ENCODE measurements at places on chromosomes 4 and X.

DNA sequence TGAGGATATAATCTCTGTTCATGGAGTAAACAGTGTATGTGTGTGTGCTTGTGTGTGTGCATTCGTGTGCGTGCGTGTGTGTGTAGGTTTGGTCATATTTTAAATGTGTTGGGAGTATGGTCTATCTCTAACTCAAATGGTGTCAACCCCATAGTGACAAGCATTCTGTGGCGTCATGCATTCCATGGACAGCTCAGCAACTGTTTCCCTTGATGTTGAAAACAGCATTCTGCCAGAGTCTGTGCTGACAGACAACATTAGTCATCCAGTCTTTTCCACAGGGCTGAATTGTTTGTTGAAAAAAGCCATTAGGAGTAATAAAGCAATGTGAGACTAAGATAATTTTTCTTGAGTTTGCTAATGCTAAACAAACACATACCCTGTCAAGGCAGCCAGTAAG is 706.6 kb downstream of the PCDH19 start:
- no peak for DNase-seq

- no peak for DNase-seq
Measured at GRCh38 chr4:77710059-77710458, 104.4 kb downstream of the CXCL13 start.

DNA sequence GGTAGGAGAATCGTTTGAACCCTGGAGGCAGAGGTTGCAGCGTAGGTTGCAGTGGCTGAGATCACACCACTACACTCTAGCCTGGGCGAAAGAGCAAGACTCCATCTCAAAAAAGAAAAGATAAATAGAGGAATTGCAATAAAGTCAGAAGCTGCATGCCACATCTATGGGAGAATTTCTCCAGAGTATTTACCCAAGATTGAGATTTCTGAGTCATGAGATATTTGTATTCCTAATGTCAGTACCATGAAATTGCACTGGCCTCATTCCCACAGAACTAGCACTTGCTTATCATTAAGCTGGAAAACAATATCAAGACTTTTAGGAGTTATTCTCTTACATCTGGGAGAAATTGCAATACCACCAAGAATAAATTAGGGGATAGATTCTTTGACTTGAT is 37.4 kb downstream of the ASIC5 start:
- no peak for DNase-seq

DNA sequence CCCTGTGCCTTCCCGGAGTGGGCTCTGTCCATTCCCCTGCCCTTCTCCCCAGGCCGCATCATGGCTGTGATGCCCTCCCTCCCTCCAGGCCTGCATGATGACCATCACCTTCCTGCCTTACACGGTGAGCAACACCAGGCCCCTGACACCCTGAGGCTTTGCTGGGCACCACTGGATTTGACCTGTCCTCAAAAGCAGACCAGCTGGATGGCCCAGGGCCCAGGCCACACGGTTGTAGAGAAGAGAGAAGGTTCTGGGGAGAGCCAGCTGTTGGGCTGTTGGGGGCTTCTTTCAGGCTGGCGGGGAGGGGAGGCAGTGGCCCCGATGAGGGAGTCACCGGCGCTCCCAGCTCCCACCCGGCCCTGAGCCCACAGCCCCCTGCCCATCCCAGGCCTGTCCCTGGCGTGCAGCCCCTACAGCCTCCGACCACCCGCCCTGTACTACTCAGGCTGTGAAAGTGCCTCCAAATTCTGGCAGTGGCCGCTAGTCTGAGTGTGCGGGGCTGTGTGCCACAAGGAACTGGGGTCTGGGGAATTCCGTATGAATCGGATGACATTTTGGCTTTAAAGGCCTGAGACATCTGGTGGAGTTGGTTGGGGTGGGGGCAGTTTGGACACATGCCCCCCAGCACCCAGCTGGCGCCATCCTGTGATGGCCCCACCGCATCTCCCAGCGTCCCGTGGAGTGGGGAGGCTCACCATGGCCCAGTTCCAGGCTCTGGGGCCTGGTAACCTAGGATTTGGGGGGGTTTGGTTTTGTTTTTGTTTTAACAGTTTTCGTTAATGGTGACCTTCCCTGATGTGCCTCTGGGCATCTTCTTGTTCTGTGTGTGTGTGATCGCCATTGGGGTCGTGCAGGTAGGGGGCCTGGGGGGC is 19.6 kb downstream of the TMEM175 start:
- no peak for DNase-seq

- no peak for DNase-seq
Measured at GRCh38 chr4:60737858-60738257, 462.3 kb upstream of the ADGRL3 start.

DNA sequence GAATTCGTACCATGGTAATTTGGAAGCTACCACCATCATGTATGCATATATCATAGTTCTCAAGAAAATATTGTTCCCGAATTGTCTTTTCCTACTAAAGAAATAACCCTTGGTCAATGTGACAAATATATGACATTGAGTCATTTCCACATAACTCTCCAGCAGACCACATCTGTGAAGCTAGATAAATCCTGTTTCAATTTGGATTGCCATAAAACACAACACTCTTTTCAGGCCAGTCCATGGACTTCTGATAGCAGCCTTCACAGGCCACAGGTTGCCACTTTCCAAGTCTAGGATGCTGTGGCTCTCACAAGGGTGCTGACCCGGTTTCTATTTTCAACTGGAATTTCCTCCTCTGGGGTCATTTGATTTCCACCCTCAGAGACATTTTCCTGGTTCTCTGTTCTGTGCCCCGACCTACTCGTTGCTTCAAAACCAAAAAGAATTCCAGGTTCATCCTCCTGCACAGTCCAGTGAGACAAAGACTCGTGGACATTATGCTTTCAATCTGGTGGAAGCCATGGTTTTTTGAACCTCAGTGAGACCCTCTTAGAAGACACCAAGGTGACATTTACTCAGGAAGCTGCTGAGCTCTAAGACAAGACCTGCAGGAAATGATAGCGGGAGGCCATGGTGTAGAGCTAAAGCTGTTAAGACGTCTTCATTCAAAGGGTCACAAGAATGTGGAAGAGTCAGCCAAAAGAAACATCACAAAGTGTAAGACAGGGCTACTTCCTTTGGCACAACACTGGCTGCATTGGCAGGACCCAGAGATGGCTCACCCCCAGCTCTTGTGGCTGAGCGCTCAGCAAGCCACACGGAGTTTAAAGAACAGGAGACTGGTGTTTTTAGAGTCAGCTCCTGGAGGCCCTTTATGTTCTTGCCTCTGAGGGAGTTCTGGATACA is 119.8 kb downstream of the AMELX start:
- DNase-seq = no peak

GRCh38 chrX:19334945-19335626 is 8.6 kb upstream of the PDHA1 start:
- no peak for DNase-seq

- DNase-seq = no peak
Measured at GRCh38 chrX:31706466-31706865, 634.6 kb upstream of the FTHL17 start.

DNA sequence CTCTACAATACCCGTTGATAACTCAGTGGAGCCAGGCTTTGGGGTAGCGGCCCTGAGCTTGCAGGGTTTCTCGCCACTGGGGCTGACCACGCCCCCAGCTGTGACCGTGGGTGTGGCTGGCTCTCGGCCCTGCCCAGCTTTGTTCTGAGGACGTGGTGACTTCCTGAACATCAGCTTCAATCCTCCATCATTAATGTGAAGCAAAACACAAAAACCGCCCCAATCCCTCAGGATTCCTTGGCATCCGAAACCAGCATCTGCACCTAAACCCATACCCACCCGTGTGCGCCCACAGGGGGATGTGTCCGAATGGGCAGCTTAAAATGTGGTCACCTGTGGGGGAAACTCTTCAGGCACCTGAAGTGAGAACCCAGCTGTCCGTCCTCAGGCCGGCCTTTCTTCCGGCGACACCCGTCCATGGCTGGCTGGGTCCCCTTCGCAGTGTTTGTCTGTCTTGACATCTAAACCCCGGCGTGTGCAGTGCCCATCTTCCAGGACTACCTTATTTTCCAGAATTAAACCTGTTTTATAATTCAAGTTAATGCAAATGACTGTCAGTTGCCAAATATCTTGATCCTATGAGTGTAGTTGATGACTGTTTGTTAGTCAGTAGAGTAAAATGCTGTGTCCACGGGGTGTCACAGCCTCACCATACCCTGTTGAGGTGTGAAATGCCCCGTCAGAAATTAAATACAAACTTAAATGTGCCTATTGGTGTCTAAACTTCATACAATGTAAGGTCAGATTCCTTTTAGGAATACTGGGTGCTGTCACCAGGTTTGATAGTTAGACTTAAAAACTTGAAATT is 27.3 kb downstream of the NELFA start:
- no peak for DNase-seq

DNA sequence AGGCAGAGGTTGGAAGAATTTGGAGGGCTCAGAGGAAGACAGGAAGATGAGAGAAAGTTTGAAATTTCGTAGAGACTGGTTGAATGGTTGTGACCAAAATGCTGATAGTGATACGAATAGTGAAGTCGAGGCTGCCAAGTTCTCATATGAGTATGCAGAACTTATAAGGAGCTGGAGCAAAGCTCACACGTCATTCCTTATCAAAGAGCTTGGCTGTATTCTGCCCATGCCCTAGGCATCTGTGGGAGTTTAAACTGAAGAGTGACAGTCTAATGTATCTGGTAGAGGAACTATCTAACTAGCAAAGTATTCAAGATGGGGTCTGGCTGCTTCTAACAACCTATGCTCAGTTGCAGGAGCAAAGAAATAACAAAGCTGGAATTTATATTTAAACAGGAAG is 102.1 kb downstream of the PCDH18 start:
- DNase-seq = no peak

DNA sequence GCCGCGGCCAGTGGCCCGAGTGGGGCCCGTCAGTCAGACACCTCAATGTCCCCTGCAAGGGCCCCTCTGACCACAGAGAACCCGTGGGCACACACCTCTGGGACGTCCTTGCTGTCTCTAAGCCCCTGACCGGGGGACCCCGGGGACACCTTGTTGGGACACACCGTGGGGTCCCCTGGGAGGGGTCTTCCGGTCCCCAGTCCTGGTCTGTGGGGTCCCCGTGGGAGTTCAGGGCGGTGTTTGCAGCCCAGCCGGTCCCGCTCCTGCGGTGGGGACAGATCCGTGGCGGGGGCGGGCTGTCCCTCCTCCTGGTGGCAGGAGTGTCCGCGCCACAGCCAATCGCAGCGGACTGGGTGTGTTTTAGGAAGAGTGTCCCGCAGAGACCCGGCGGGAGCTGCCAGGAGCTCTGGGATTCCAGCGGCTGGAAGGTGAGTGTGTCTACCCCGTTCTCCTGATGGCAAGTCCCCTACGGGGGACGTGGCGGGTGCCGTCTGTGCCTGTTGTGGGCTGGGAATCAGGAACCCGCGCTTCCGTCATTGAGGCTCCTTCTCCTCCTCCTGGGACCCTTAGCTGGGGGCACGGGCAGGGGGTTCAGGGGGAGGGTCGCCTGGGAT is 5.1 kb upstream of the PLCXD1 start:
- no peak for DNase-seq

DNA sequence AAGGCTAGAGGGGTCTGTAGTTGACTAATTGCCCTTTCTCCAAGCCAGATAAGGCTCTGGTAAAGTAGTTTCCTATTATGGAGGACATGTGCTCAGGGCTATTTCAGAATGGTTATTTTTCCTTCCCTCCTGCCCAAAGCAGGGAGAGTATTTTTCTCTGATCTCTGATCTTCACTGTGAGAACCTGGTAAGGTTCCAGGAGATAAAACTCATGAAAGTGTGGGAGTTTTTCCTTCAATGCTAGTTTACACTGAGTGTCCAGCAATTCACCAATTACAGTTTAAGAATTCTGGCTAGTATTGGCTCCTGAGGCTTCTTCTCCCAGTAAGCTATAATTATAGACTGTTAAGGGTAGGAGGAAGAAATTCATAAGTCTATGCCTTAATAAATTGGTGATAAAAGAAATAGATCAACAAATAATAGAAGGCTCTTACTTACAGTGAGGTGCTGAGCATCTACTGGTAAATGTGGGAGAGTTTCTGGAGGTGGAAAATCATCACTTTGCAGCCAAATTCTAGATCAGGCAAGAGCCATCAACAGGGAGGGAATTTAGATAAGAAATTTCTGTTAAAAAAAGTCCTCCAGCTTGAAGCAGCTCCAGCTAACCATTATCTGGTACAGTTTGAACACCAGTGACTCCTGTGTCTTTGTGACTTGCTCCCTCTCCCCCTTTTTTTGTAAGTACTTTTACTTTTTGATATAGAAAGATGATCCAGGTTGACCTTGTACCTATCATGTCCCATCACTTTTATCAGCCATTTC is 30.9 kb downstream of the CASP6 start:
- DNase-seq = no peak

DNA sequence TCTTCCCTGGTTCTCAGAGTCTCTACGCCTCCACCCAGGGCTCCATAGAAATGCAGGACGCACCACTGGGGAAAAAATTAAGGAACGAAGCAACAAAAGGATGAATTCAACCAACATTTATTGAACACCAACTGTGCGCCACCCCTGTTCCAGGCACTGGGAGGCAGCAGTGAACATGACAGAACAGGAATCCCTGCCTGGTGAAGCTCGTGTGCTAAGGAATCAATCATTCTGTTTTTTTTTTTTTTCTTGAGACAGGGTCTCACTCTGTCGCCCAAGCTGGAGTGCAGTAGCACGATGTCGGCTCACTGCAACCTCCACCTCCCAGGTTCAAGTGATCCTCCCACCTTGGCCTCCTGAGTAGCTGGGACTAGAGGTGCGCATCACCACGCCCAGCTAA is 1.9 kb upstream of the FTSJ1 start:
- no peak for DNase-seq

DNA sequence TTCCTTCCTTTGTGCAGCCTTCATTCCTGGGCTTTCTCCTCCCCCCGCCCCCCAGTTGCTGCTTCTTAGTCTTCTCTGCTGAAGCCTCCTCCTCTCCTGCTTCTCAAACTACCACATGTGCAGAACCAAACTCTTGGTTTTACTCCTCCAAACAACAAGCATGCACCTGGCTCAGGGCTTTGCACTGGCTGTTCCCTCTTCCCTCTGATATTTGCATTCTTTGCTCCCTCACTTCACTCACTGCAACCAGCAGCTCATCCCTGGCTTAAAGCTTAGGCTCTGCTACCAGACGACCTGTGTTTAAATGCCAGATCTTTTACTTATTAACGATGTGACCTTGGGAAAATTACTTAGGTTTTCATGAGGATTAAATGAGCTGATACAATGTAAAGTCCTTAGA is 51.4 kb downstream of the MED28 start:
- no peak for DNase-seq

GRCh38 chr4:159564615-159565014 is 461.7 kb downstream of the RAPGEF2 start:
- no peak for DNase-seq

DNA sequence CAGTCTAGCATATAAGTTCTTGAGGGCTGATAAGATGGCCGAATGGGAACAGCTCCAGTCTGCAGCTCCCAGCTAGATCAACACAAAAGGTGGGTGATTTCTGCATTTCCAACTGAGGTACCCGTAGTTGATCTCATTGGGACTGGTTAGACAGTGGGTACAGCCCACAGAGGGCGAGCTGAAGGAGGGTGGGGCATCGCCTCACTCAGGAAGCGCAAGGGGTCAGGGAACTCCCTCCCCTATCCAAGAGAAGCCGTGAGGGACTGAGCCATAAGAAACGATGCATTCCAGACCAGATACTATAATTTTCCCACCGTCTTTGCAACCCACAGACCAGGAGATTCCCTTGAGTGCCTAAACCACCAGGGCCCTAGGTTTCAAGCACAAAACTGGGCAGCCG is 109.0 kb downstream of the RPS6KA6 start:
- DNase-seq = no peak

GRCh38 chrX:13283950-13284546 is 35.8 kb downstream of the ATXN3L start:
- no peak for DNase-seq

GRCh38 chr4:64417974-64418373 is 8.7 kb upstream of the TECRL start:
- DNase-seq = no peak

- DNase-seq = no peak
Measured at GRCh38 chrX:136822337-136823095, 41.8 kb upstream of the ARHGEF6 start.
